ENCODE measurements at places on chromosomes 5 and 9.

DNA sequence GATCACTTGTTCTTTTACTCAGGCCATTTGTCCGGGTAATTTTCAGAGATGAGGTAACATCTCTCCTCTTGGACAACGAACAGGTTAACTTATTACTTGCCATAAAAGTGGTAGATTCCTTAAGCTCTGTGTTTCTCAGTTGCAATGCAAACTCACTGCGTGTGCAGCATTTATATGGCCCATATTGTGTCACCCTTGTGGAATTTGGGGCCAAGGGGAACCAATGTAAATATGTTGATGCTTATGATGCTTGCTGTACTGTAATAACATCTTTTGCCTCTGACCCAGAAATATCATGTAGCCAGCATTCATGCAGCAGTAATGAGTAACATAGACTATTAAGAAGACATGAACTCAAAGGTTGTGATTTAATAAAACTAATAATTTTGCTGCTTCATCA, 175.8 kb downstream of the ADAMTS6 start:
- DNase-seq, result no peak

- no peak for DNase-seq
Measured at GRCh38 chr5:170571875-170572852, 68.3 kb downstream of the KCNIP1 start.

DNA sequence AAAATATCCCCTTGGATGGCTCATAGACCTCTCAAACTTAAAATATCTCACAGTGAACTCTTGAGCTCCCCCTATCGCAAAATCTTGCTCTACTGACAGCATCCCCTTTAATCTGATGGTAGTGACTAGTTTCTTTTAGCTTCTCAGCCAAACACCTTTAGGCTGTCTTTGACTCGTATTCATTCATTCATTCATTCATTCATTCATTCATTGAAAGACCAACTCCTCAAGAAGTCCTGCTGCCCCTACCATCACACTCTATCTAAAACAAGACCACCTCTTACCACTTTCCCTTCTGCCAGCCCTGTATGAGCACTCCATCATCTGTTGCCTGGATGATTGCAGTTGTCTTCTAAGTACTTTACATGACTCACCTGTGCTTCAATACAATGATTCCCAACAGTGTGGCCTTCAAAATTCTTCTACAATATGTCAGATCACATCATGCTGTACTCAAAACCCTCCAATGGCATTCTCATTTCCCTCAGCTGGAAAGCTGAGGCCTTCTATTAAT, 46.8 kb downstream of the ITGA2 start:
- DNase-seq, result no peak

GRCh38 chr9:3337515-3338225, 188.1 kb downstream of the RFX3 start:
- no peak for DNase-seq

Data from activated naive CD4-positive, alpha-beta T cell (primary cell).